WTC11 (cell line): ENCODE measurements at places on chromosomes 7 and 10.
A peak's percentile ranks its signal among the peaks of the same experiment; 100 is the strongest.

- no peak for DNase-seq
These were observed 199.0 kb downstream of the EBF3 start for GRCh38 chr10:129764901-129765663.

GRCh38 chr10:47054974-47055373 lies 143.7 kb downstream of the PTPN20 start:
- no peak for DNase-seq

DNA sequence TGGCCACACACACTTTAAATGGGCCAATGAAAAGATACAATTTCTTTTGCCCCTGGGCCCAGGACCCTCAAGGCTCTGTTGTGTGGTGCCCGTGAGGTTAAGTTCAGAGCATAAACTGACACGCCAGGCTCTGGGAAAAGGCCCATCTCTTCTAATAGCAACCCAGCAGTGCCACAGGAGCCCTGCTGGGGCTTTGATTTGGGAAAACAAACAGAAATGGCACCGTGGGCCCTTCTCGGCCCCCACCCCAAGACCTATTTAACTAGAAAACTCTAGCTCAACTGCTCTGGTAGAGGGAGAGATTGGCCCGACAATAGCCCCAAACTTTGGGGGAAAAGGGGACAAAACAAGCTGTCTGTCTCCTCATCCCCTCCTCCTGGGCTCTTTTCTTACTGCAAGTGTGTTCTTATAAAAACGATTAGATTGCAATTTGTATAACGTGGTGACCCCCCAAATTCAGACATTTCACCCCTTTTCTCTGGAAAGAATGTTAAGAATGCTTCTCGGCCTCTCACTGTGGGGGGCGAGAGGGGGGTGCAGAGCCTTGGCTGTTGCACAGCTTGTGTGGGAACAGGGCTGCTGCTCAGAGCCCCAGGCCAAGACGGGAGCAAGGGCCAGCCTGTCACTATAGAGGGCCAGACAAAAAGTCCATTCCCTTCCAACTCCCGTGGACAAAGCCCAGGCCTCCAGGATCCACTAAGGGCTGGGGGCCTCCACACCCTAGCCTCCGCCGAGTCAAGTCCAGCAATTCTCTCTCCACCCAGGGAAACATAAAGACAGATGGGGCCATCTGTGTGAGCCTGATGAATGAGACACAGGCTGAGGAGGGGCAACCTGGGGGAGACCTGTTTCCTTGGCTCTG lies 26.8 kb downstream of the DPCD start:
- peak; percentile 59 for DNase-seq

GRCh38 chr7:49776994-49777393 lies 3.6 kb downstream of the VWC2 start:
- peak; percentile 73 for DNase-seq

- no peak for DNase-seq
These were observed 257.2 kb downstream of the KIAA1217 start for GRCh38 chr10:24465891-24466818.

DNA sequence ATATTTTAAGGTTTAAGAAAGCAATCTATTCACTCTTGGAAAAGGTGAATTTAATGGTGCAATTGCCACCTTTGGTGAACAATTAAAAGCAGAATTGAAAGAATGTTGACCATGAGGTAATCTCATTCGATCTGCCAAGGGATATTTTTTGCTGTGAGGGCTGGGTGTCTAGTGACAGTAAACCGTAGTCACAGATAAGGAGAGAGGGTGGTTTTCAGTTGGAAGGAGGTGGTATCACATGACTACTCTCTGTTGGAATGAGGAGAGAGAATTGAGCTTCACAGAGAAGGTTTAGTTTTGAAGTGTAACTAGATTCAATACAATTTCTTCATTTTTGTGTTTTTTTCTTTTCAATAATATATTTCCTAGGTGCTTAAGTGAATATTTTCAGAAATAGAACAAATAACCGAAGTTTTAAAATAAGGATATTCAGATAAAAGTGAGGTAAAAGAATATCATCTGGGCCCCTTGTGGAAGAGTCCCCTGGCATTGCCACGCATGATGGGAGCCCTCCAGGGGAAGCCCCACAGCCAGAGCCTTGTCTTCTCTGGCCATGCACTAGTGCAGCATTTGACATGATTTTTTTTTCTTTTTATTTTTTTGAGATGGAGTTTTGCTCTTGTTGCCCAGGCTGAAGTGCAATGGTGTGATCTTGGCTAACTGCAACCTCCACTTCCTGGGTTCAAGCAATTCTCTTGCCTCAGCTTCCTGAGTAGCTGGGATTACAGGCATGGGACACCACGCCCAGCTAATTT lies 73.4 kb downstream of the GPR141 start:
- DNase-seq: no peak

GRCh38 chr7:131774419-131775220 lies 218.2 kb upstream of the PODXL start:
- peak; percentile 37 for DNase-seq

GRCh38 chr10:31319602-31320549 lies 860 bp downstream of the ZEB1 start:
- DNase-seq: peak; percentile 50

- no peak for DNase-seq
These were observed 32.4 kb upstream of the VKORC1L1 start for GRCh38 chr7:65840446-65840845.

DNA sequence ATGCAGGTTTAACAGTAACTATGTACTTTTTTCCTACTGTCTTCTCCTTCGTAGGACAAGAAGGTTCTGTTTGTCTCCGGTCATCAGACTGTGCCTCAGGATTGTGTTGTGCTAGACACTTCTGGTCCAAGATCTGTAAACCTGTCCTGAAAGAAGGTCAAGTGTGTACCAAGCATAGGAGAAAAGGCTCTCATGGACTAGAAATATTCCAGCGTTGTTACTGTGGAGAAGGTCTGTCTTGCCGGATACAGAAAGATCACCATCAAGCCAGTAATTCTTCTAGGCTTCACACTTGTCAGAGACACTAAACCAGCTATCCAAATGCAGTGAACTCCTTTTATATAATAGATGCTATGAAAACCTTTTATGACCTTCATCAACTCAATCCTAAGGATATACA lies 2.4 kb downstream of the DKK1 start:
- no peak for DNase-seq

DNA sequence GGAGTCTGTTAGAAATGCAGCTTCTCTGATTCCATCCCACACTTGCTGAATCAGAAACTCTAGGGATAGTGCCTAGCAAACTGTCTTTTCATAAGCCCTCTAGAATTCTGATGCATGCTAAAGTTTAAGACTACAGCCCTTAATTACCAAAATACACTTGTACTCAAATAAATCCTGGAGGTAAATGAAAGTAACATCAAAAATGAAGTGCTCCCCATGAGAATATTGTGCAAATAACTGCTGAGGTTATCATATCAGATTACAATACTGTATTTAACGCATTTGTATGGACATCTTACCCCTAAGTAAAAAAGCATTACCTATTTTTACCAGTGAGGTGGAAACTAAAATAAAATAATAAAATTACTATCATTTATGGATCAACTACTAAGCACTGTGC lies 104.7 kb downstream of the CHCHD3 start:
- DNase-seq: no peak

DNA sequence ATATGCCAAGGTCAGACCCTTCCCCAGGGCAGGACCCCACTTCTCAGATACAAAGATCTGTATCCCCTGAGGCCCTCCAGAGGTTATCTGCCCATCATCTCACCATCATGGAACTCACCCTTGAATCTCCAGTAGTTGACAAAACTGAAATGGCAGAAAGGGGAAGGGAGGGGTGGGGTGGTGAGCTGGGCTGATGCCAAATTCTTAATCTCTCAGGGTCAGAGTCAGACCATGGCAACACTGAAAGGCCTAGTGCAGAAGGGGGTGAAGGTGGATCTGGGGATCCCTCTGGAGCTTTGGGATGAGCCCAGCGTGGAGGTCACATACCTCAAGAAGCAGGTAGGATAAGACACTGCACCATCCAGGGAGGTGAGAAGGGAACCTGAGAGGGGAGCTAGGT lies 3.1 kb downstream of the CNPY4 start:
- DNase-seq: no peak

DNA sequence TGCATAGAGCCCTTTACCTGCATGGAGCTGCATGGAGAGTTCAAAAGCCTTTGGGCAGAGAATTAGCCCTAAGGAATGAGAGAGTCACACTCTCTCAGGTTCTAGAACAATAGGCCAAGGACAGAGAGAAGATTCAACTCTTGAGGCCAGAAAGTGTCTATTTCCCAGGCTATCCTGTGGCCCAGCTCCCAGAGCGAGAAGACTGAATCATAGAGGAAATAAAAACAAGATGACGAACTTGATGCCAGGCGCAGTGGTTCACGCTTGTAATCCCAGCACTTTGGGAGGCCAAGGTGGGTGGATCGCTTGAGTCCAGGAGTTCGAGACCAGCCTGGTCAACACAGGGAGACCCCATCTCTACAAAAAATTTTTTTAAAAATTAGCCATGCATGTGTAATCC lies 18.3 kb upstream of the PODXL start:
- no peak for DNase-seq

DNA sequence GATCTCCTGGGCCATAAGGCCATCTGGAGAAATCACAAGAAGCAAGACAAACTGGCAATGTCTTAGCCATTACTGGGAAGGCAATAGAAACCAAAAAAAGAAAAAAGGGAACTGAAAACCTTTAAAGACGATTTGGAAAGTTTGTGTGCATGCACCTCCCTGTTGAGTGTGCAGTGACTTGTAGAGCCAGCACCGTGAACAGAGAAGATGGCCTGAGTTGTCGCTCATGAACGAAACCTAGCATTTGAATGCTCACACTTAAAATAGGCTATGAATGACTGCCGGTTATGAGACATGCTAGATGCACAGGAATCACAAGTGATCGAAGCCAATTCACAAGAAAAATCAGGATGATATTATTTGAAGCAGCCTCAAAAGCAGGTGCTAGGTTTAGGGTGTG lies 151.3 kb upstream of the ADO start:
- no peak for DNase-seq

- no peak for DNase-seq
These were observed 290.9 kb downstream of the CRPPA start for GRCh38 chr7:16130111-16131110.
